ENCODE measurements at places on chromosomes 16 and 17.

DNA sequence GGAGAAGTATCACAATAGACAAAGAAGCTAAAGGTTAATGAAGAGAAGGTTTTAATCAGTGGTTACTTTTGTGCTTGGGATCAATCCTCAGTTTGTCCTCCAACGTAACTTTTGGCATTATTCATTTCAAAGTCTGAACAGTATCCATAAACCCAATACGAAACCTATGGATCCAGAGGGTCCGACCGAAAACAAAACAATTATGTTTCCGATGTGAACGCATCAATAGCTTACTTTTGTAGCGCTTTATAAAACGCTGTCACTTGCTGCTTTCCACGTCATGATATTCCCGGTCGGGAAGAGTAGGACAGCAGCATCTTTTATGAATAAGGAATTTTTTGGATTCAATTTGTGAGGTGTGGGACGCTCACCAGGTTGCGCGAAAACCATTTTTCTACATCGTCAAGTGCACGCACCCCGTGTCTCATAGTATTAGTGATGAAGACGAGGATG, 383.8 kb downstream of the ZFHX3 start:
- no peak for DNase-seq

DNA sequence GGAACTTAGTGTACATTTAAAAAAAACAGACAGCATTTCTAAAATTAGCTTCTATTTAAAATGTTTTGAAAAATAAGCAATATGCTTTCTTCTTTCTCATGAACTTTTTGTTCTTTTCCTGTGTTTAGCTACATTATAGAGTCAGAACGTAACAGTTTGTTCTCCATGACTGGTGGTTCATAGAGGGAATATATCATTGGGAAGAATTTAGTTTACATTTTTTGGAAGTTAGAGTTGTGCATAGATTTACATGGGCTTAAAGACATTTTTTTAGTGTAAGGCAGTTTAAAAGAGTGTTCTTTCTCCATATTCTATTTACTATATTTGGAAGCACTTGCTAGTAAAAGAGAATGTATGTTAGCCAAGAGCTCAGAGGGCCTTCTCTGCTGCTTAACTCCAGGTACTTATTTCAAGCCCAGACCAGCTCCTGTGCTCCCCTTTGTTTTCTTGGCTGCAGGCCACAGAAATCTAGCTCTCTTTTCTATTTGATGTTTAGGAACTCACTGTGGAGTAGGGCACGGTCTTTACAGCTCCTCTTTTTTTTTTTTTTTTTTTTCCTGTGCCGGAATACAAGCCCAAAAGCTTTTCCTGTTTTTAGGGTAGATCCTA, 20.2 kb downstream of the AP2B1 start:
- no peak for DNase-seq

DNA sequence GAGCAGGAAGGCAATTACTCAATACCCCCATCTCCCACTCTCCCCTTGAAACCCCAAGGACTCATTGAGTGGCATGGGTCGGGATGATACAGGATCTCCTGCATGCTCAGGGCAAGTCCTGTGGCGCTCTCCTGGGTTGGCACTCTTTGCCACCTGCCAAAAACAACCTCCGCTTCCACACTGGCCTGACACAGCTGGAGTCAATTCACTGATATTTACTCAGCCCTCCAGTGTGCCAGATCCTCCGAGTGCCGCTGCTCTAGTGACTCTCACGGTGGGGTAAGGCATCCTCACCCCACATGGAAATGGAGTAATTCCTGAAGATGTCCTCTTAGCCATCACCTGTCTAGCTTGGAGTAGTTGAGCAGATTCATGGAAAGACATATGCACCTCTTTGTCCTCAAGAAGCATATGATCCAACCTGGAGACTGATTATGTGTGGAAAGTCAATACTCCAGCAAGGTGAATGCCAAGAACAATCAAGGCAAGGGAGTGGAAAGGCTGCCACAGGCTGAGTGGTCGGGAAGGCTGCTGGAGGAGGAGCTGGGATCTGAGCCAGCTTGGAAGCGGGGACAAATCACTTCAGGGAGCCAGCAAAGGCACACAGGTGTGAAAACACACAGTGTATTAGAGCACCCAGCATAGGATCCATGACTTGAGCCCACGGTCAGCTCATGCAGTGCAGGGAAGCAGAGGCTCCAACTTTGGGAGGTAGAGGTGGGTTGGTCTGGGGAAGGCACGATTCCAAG, 12.6 kb upstream of the GOSR2 start:
- DNase-seq = no peak

GRCh38 chr16:73545755-73546154, 497.8 kb upstream of the ZFHX3 start:
- DNase-seq = no peak

GRCh38 chr17:2690165-2691068, 21.1 kb downstream of the CLUH start:
- DNase-seq = no peak

GRCh38 chr17:62597920-62598319, 29.6 kb upstream of the MRC2 start:
- DNase-seq = no peak

- no peak for DNase-seq
These were observed 881 bp upstream of the LLGL1 start for GRCh38 chr17:18224387-18225120.

- peak; percentile 19 for DNase-seq
These were observed 9.7 kb downstream of the IRX6 start for GRCh38 chr16:55333684-55334083.

GRCh38 chr17:36730857-36731490, 129.6 kb downstream of the MRM1 start:
- peak; percentile 51 for DNase-seq

GRCh38 chr16:89363621-89364393, 126.6 kb downstream of the ANKRD11 start:
- peak; percentile 48 for DNase-seq

DNA sequence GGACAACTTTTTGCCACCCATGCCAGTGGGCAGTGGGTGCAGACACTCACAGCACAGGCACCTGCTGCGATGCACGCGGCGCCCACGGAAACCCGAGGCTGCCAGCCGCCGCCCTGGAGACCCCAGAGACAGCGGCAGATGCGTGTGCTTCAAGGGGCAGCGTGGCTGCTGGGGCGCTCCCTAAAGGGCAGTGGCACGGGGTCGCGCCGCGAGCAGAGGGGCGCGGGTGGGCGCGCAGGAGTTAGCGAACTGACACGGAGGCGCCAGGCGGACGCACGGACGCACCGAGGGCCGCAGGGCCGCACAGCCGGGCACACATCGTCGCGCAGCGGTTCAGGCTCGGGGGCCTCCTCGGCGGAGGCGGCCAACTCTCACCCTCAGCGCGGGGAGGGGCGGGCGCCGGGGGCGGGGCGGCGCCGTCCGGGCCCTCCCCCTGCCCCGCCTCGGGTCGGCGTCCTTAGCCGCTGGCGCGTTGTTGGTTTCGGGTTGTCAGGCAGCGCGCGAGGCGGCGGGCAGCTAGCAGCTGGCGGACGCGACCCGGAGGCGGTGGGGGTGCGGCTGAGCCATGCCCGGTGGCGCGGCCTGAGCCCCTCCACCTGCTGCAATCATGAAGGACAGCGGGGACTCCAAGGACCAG, at the start of gene KIF19:
Gene KIF19 (plus strand): TSS at position 484 of the 637 bp plus-strand sequence. CDS start 124 bp downstream, at position 608.
- DNase-seq = peak; percentile 62

- no peak for DNase-seq
These were observed 40.1 kb downstream of the LYRM9 start for GRCh38 chr17:27853091-27853490.

DNA sequence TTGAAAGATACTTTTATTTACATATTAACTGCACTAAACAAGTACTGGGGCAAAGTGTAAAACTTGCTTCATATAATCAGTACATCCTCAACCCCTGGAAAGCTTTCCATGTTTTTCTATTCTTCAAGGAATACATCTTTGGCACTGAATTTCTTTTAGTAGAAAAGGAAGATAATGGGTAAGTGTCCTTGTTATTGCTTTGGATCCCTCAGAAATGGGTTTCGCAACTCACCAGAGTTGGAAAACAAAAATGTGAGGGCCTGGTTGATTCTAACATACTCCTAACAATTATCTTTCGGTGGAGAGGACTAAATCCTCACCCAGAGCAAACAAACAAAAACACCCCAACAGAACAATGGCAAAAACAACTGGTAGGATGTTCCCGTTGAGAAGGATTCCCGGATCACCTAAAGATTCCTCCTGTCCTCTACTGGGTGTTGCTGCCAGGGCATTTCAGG, 120.4 kb downstream of the PARN start:
- no peak for DNase-seq

- no peak for DNase-seq
These were observed 329.7 kb downstream of the ABCC12 start for GRCh38 chr16:47826070-47826469.

- peak; percentile 58 for DNase-seq
These were observed 10.0 kb downstream of the TMEM235 start for GRCh38 chr17:78241277-78242023.

GRCh38 chr17:81656118-81656743, at the start of gene PDE6G:
PDE6G (minus strand) TSS chr17:81656542; CDS start chr17:81653305, 3,237 bp downstream.
- peak; percentile 48 for DNase-seq

DNA sequence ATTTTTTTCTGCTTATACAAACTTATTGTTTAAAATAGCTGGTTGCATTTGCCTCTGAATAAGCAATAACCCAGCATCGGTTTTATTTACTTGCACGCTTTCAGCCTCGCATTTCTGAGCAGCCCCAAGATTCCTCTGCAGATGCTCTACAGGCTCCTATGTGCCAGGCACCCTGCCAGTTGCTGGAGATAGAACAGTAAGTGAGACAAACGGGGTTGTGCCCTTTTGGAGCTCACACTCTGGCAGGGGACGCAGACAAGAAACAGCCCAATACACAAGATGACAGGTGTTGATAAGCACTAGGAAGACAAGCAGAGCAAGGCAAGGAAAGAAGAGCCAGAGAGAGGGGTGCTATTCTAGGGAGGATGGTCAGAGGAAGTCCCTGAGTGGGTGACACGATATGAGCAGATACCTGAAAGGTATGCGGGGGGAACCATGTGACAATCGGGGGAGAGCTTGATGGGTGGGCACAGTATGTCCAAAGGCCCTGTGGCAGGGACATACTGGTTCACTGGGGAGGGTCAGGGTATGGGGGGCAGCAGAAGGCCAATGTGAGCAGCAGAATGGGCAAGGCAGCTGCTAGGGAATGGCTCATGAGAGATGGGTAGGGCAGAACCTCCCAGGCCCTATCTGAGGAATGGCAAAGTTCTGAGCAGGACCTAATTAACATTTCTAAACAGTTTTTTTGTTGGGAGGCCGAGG, 18.7 kb upstream of the ADORA2B start:
- peak; percentile 54 for DNase-seq

- no peak for DNase-seq
These were observed 1491.4 kb upstream of the GOT2 start for GRCh38 chr16:60225541-60225940.

DNA sequence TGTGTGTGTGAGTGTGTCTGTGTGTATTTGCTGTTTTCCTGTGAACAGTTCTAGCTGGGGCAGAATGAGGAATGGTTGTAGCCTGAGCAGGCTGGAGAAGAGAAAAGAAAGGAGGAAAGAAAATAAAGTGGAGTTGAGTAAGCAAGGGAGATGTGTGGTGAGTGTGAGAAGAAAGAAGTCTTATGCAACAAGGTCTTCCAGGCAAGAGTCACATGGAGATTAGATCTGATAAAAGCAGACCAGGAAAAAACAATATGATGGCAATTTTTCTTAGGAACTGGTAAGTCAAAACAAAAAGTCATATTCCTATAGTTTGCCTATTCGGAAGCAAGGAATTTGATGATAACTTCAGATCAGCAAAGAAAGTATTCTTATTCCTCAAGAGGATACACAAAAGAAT, 125.0 kb downstream of the HS3ST3A1 start:
- no peak for DNase-seq

- DNase-seq = no peak
These were observed 6.7 kb upstream of the BCAR1 start for GRCh38 chr16:75257886-75258806.
